ENCODE measurements at places on chromosomes 2 and 18.

GRCh38 chr2:236803621-236804020 lies 234.0 kb downstream of the ACKR3 start:
- DNase-seq = no peak

GRCh38 chr2:219210886-219211362 lies 4.3 kb downstream of the ZFAND2B start:
- no peak for DNase-seq

GRCh38 chr2:160208655-160209515 lies 8.8 kb upstream of the ITGB6 start:
- DNase-seq = no peak

DNA sequence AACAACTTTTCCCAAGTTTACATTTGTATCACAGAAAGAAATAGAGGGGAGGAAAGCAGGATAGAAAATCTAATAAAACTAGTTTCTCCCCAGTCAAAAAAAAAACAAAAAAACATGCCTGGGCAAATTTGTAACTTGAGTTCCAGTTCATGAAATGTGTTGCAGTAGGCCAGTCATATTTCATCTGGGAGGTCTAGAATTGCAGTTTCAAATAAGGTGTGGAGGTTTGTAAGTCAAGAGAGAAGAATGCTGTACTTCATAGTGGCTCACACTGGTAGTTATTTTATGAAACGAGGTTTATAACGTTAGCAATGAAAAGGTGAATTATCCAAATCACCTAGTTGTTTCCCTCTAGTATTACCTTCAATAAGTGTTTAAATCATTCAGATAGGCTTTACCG lies 1313.9 kb upstream of the SLC39A10 start:
- DNase-seq = no peak

DNA sequence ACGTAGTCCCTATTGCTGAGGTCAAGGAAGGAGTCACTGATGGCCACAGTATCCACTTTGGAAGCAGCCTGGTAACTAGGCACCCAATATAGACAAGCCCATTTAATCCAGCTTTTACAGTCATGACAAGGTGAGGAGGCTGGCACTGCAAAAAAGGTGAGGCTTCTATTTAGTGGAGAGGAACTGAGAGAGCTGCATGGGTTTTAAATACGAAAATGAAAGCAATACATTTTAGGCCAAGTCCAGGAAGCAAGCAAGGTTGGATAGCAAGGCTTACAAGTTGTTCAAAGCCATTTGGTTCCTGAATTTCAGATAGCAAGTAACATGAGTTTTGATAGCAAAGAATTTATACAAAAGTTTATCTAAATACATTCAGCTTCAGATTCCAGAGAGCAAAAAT lies 80.4 kb downstream of the SGPP2 start:
- no peak for DNase-seq

- DNase-seq = no peak
These were observed 42.6 kb downstream of the ARHGAP15 start for GRCh38 chr2:143171817-143172216.

- DNase-seq = no peak
These were observed 146.7 kb downstream of the MBP start for GRCh38 chr18:76985951-76986236.

DNA sequence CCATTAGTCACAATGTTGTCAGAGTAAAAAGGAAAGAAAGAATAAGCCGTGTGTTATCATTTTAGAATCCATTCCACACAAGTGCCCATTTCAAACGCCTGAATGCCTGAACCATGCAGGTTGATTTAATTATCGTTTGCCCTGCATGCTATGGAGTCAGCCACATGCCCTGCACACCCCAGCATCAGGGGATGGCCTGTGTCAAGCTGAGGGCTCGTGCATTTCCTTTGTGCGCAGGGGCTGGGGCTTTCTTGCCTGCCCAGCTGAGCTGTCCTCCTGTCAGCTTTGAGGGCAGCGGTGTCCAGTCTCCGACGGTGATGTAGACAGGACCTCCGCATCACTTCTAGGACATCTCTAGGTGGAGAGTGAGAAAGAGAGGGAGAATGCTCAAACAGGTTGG lies 200.4 kb downstream of the TSN start:
- no peak for DNase-seq

DNA sequence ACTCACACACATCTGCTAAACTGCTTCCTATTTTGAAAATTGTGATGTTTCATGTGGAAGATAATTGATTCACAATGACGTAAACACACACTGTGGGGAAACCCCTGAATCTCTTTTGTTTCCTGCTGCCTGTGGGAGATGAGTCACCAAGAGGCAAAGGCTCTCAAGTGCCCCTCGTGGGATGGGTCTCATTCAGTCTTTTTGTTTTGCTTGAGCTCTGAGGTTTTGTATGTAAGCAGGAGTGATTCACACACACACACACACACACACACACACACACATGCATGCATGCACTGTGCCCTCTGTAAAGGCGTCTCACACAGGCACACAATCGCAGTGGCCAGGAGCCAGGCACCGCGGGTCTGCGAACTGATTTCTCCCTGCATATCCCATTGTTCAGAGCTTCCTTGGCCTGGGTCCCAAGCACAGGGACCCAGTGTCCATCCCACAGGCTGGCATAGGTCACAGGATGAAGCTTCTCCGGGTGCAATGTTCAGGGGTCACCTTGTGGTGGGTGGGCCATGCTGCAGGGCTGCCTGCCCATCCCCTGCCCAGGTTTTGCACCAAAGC lies 12.1 kb upstream of the ARHGEF4 start:
- no peak for DNase-seq

GRCh38 chr2:1521878-1522830 lies 108.9 kb downstream of the TPO start:
- no peak for DNase-seq

- no peak for DNase-seq
These were observed 205.3 kb downstream of the TMEM247 start for GRCh38 chr2:46684661-46685060.

- DNase-seq = no peak
These were observed 741.7 kb upstream of the CNTNAP5 start for GRCh38 chr2:123283431-123283830.

- DNase-seq = no peak
These were observed 634.1 kb downstream of the TDRD15 start for GRCh38 chr2:21757805-21758430.

- DNase-seq = no peak
These were observed 8.7 kb upstream of the WIPF1 start for GRCh38 chr2:174606336-174606735.

GRCh38 chr2:72917138-72917876 lies at the start of gene EMX1:
TSS of gene EMX1 (plus strand) at chr2:72917519. CDS start at chr2:72917853, 334 bp downstream.
- no peak for DNase-seq

DNA sequence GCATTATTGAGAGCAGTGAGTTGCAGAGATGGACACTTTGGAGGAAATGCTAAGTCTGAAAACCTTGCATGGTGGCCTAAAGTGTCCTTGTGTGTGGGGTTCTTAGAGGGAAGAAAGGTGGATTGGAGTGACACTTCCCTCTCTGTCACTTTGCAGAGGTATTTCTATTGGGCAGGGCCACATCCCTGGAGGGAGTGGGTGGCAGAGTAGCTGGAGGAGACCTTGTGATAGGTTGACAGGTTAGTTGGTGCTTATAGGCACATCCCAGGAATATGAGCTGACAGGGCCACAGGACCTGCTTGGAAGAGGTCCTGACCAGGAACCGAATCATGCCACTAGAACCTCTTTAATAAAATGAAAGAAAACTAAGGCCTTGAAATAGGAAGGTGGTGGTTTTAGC lies 972 bp upstream of the IGFBP5 start:
- no peak for DNase-seq

DNA sequence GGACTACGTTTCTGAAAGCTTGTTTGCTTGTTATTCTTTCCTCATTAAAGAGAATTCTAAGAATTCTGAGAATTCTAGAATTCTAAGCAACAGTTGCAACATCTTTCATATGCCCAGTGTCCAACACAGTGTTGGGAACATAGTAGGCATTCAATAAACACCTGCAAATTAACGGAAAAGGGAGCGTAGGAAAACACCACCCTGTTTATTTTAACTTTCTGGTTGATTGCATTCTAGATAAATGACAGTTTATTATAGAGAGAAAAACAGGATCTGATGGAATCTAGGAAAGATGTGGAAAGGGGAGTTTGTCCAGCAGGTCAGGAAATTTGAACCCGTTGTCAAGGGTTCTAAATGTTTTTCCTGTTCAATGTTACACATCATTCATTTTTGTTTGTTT lies 24.2 kb upstream of the EFEMP1 start:
- DNase-seq = no peak

DNA sequence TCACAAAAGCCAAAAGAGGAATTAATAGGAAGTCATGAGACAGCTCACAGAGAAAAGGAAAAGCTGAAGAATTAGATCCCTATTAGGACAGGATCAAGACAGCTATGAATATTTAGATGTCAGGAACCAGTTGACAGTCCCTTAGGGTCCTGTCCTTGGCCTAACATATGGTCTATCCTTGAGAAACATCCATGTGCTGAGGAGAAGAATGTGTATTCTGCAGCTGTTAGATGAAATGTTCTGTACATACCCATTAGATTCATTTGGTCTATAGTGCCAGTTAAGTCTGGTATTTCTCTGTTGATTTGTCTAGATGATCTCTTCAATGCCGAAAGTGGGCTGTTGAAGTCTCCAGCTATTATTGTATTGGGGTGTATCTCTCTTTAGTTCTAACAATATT lies 37.6 kb upstream of the SLC40A1 start:
- no peak for DNase-seq

- no peak for DNase-seq
These were observed 11.2 kb downstream of the CWC22 start for GRCh38 chr2:179995741-179996515.
